ENCODE measurements at places on chromosomes 3 and 15.

DNA sequence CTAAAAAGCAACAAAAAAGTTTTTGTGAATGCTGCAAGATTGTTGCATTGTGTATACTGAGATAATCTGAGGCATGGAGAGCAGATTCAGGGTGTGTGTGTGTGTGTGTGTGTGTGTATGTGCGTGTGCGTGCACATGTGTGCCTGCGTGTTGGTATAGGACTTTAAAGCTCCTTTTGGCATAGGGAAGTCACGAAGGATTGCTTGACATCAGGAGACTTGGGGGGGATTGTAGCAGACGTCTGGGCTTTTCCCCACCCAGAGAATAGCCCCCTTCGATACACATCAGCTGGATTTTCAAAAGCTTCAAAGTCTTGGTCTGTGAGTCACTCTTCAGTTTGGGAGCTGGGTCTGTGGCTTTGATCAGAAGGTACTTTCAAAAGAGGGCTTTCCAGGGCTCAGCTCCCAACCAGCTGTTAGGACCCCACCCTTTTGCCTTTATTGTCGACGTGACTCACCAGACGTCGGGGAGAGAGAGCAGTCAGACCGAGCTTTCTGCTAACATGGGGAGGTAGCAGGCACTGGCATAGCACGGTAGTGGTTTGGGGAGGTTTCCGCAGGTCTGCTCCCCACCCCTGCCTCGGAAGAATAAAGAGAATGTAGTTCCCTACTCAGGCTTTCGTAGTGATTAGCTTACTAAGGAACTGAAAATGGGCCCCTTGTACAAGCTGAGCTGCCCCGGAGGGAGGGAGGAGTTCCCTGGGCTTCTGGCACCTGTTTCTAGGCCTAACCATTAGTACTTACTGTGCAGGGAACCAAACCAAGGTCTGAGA lies 4.7 kb downstream of the BHLHE40 start:
- DNase-seq = peak; percentile 98

- peak; percentile 60 for DNase-seq
Observed at GRCh38 chr15:77548589-77549557, 83.8 kb downstream of the LINGO1 start.

GRCh38 chr3:165503346-165503745 lies 307.2 kb upstream of the SLITRK3 start:
- DNase-seq = no peak

DNA sequence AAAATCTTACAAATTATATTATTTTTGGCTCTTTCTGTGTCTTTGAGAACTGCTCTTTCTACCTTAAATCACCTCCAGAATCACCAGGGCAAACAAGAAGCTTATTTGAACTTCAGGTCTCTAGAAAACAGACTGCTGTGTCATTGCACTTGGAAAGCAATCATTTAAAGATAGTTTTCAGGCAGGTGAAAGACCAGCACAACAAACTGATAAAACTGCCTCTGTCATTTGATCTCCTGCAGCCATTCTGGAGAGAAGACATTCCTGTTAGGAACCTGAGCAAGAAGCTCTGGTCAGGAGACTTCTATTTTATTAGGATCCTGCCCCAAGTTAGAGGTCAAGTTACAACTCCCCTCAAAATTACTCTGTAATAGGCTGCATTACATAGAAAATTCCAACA lies 50.7 kb upstream of the AP4E1 start:
- no peak for DNase-seq

GRCh38 chr3:25652921-25653320 lies 11.8 kb downstream of the TOP2B start:
- no peak for DNase-seq

DNA sequence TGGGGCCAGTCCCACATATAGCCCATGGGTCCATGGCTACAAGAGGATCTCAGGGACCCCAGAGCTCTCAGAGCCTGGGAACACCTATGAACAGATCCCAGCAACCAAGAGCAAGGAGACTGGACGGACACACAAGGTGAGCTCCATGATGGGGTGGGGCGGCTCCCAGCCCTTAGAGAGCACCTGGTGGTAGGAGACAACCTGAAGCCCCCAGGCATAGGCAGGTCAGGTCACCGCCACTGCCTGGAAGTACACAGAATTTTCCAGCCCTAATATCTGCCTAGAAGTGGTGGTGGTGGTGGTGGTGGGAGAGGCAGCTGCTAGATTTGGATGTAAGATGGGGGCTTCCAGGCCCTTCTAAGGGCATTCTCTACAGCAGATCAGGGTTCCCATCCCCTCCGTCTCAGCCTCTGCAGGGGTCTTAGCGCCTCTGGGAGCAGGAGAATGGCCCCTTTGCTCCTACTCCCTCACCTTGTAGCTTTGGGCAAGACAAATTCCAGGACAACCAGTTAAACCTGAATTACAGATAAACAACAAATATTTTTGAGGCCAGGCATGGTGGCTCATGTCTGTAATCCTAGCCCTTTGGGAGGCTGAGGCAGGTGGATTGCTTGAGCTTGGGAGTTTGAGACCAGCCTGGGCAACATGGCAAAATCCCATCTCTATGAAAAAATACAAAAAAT lies 9.2 kb downstream of the SH2D7 start:
- DNase-seq = no peak

GRCh38 chr15:79053894-79054293 lies 36.7 kb downstream of the RASGRF1 start:
- DNase-seq = no peak

DNA sequence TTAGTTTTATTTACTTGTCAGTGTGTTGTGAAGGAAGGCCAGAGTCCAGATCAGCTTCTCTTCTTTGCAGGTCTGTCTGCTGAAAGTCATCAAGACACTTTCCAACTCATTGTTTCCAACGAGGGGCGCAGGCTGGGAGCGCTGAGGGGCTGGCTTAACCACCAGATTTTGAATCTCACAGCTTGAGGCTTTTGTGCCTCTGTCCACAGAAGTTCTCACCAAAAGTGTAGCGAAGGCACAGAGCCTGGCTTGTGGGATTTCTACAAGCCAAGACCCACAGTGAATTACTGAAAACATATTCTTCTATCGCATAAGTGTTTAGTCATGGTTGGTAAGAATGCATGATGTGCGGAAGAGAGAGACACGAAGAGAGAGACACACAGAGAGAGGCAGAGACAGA lies 35.2 kb downstream of the BHLHE40 start:
- DNase-seq = no peak

DNA sequence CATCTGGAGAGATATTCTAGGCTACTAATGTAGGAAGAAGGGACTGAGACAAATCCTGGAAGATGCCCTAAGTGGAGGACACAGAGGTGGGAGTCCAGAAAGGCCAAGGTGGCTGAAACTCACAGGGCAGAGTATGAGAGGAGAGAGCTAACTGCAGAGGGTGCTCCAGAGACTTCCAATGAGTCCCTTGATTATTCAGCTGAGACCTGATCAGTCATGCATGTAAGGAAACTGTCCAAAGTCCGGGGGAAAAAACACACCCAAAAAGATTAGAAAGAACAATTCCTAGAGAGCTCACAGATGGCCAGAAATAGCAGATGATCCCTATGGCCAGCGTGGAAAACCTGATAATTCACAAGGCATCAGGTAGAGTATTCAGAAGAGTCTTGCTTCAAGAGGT lies 18.7 kb upstream of the FOXP1 start:
- no peak for DNase-seq

- DNase-seq = no peak
Observed at GRCh38 chr3:160583451-160583850, 18.1 kb upstream of the KPNA4 start.

- DNase-seq = no peak
Observed at GRCh38 chr3:172211123-172211522, 171.7 kb downstream of the FNDC3B start.

DNA sequence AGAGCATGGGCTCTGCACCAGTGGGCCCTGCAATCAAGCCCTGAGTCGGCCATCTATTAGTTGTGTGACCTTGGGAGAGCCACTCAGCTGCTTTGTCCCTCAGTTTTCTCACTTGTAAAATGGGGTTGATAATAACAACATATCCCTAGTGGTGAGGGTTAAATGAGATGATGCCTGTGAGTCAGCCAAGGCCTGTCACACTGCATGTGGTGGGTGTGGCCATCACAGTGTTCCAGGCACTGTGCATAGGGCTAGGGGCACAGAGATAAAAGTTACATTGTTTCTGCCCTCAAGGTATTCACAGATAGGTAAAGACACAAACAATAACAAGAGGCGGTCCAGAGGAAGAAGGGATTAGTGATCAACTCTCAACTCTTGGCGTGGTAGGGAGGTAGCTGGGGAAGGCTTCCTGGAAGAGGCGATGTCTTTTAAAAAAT lies 19.5 kb downstream of the SMAD6 start:
- DNase-seq = no peak

DNA sequence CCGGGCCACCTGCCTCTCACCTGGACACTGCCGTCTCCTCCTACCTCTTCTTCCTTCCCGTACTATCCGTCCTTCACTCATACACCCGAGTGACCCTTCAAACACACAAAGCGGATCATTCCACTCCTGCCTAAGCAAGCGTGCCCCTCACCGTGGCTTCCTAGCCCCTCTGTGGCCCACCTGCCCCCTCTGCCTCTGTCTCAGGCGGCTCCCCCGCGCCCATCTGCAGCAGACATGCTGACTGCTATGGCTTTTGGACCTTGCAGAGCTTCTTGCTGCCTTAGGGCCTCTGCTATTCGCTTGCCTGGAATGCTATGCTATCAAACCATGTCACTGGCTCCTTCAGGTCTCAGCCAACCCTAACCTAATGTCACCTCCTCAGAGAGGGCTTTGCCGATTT lies 38.1 kb downstream of the SLC28A1 start:
- DNase-seq = no peak

DNA sequence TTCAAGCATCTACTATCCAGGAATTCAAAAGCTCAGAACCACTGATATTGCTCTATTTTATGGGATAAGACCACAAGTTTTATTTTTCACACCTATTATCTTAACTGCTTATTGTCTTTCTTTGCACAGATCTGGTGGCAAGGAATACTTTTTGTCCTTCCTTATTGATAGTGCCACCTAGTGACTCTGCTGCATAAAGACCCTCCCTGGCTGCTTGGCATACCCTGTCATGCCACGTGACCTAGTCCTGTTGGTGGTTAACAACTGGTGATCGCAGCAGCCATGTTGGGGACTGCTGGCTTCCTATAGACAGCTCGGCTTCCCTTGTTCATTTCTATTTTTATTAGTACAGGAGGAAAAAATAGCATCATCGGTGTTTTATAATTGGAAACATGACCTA lies 236.3 kb downstream of the MEX3B start:
- DNase-seq = peak; percentile 70

DNA sequence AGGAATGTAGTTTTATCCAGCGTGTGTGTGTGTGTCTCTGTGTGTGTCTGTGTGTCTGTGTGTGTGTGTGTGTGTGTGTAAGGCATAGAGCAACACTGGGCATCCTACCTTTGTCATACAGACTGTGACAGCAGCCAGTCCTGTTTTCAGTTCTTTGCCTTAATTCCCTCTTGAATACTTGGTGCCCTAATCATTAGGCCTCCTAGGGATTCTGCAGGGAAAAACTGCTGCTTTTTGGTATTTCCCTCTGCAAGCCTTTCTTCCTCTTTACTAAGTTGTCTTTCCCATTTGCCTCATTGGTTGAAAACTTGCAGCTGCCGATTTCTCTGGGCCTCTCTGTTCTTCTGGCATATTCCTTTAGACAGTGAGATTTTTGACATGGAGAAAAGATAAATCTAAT lies 9.2 kb downstream of the SLC25A36 start:
- DNase-seq = no peak

GRCh38 chr3:120650311-120650710 lies 31.7 kb downstream of the HGD start:
- DNase-seq = no peak

DNA sequence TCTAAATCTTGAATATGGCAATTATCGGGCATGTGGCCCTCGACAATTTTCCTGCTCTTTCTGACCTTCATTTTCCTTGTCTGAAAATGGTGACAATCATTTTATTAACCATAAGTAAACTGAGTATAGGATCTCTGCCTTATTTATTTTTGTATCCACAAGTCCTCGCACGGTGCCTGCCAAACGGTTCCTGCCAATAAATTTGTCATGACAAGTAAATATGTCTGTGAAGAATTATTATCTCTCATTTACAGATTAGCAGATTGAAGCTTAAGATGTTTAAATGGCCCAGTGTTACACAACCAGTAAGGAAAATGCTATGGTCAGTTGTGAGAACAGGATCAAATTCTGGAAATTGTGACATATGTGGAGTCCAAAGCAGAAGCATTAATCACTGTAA lies 65.9 kb upstream of the ARL6 start:
- DNase-seq = no peak

DNA sequence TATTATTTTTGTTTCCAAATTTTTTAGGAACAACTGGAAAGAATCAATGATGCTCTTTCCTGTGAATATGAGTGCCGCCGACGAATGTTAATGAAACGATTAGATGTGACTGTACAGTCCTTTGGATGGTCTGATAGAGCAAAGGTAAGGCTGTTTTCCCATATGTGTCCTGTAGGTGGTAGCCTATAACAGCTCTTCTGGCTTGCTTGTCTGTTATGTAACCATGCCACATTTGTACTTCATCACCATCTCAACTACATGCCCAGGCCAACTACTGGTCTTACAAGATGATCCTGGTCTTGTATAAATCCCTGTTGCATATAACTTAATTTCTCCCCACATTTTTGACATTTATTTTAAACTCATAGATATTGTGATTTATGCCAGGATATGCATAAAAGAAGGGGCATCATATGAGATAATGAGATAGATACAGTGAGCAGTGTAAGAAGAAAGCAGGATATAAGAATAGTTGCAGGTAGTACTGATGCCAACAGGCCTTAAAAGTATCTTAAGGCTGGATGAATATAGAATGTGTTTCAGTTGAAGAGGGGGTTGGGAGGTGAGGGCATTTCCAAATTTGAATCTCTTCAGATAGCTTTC lies 20.3 kb downstream of the FAM98B start:
- peak; percentile 66 for DNase-seq

GRCh38 chr15:28886431-28887338 lies 911 bp downstream of the APBA2 start:
- DNase-seq = no peak

- DNase-seq = no peak
Observed at GRCh38 chr3:15579051-15579450, 22.3 kb downstream of the HACL1 start.

DNA sequence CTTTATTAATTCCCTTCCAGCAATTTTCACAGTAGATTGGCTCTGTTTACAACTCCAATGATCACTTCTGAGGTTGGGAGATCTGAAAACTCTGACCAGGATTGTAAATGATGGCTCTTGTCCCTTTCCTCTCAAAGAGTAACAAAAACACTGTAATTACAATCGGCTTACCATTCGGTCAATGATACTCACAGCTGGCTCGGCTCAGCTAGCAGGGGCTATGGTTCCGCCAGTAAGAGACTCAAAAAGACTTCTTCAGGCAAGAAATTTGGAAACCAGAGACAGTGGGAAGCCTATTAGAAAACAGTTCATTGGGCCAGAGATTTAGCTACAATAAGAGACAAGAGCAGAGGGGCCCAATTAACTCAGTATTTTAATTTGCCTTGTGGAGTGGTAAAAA lies 96.6 kb downstream of the LRRC3B start:
- DNase-seq = no peak

All from NB4 (cell line).